Endothelial cell of umbilical vein (primary cell): ENCODE measurements at places on chromosomes 3 and 15. TPM values are rescaled to one million over a fixed set of nuclear protein-coding genes. Genes with fewer than 3 reads are reported as not detected.
A peak's percentile ranks its signal among the peaks of the same experiment; 100 is the strongest.

Gene SLC7A14
- total RNA-seq, result 0.02 and 0.07 TPM in 2 replicates

Gene AADACL2
- total RNA-seq, result not detected in 2 replicates

Gene TRIM42
- total RNA-seq, result not detected in 2 replicates

Gene AMIGO3
- total RNA-seq, result 0.21 TPM in 1 of 2 replicates, not detected in the other

Gene CCDC80
- total RNA-seq, result 59.3 and 77.2 TPM in 2 replicates

DNA sequence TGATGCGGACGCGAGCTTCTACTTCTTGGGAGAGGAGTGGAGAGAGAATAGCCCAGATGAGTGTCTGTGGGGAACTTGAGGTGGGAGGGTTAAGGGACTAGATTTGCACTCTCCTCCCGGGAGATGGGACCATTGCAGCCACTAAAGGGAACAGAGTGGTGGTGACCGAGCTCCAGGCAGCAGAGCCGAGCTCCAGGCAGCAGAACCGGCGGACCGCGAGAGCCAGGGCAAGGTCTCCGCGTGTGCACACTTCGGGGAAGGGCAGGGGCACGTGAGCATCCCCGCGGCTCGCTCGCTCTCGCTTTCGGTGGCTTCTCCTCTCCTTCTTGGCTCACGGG is 1.1 kb downstream of the IGDCC3 start:
- DNase-seq, result peak; percentile 10

GRCh38 chr3:123026565-123027291 is 835 bp downstream of the SEMA5B start:
- no peak for DNase-seq

DNA sequence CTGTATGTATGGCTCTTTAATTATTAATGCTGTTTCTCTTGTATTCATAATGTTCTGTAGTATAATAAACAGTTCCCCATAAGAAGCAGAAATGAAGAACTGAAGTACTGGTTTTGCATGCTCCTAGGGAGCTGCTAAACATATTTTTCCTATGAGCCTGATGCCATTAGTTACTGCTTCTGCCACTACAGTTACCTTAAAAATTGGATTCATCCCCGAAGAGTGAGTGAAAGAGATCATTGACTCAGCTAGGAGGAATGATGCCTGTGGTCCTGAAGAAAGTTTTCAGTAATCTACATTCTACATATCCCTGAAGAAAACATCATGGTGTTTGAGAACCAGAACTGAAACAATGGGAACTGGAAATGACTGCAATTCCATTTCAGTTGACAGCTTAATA is 37.1 kb upstream of the ST3GAL6 start:
- DNase-seq, result peak; percentile 47

DNA sequence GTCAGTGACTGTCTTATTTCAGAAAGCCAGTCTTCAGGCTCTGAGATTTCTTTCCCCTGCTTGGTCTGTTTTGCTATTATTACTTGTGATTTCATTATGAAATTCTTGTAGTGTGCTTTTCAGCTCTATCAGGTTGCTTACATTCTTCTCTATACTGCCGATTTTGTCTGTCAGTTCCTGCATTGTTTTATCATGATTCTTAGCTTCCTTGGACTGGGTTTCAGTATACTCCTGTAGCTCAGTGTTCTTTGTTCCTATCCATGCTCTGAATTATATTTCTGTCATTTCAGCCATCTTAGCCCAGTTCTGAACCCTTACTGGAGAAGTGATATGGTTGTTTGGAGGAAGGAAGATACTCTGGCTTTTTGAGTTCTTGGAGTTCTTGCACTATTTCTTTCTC is 40.5 kb downstream of the CEP63 start:
- no peak for DNase-seq

- no peak for DNase-seq
These were observed 18.8 kb downstream of the PSTPIP1 start for GRCh38 chr15:77013776-77014131.

DNA sequence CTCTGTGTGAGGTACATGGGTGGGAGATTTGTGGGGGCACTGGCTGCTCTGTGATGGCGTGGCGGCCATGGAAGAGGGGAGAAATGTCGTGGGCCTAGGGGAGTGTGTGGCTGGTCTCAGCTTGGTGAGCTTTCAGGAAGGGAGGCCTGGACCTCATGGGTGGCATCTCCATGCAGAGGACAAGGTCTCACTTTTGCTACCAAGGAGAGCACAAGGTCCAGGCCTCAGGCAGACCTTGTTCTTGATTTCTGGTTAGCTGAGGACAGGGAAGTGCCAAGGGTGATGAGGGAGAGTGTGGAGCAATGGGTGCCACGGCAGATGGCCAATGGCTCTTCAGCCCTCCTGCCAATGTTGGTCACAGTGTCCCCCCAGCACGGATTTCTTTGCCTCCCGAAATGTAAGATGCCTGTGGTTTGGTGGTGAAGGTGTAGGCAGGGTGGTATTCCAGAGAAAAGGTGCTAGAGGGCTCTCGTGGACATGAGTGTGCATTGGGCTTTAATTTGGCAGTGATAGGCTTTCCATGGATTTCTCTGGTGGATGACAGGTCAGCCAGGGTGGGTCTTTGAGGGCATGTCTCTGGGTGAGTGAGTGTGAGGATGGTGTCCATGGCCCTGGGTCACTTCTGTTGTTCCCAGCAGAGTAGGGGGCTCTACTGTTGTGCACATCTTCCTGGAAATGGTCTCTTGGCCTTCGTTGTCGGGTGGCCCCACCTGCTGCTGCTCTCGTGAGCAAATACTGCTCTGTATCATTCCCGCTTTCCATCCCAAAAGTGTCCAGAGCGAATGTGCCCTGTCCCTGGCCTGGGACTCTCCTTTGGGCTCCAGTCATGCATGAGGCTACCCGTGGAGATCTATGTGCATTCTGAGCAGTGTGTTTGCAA is 108.0 kb downstream of the SNRPN start:
- DNase-seq, result no peak

DNA sequence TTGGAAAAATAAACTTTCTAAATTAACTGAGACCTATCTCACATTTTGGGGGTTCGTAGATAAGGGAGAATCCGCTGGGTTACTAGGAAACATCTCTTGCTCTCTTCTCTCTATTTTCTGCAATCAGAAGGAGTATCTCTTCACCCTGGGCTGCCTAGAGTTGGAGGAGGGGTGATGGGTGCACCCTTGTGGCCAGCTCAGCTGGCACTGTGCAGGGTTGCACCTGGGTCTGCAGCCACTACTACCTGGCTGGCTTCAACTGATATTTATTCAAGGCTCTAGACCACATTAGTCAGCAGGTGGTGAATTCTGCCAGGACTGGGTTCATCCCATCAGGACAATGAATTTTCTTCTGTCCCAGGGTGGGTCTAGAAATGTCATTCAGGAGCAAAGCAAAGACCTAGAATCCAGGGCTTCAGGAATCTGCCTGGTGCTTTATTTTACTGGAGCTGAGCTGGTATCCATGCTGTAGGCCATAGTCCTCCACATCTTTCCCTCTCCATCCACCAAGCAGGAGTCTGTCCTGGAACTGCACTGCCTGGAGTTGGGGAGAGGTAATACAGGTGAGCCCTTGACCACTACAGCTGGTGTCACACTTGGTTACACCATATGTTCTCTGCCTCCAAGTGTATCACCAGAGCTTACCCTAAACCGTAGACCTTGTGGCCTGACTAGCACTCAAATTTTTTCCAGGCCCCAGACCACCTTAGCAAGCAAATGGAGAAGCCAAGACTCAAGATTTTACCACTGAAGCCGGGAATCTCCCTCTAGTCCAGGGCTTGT is 14.0 kb downstream of the OR5K4 start:
- DNase-seq, result no peak

GRCh38 chr3:112908252-112908651 is 61.6 kb upstream of the CD200R1L start:
- DNase-seq, result no peak

DNA sequence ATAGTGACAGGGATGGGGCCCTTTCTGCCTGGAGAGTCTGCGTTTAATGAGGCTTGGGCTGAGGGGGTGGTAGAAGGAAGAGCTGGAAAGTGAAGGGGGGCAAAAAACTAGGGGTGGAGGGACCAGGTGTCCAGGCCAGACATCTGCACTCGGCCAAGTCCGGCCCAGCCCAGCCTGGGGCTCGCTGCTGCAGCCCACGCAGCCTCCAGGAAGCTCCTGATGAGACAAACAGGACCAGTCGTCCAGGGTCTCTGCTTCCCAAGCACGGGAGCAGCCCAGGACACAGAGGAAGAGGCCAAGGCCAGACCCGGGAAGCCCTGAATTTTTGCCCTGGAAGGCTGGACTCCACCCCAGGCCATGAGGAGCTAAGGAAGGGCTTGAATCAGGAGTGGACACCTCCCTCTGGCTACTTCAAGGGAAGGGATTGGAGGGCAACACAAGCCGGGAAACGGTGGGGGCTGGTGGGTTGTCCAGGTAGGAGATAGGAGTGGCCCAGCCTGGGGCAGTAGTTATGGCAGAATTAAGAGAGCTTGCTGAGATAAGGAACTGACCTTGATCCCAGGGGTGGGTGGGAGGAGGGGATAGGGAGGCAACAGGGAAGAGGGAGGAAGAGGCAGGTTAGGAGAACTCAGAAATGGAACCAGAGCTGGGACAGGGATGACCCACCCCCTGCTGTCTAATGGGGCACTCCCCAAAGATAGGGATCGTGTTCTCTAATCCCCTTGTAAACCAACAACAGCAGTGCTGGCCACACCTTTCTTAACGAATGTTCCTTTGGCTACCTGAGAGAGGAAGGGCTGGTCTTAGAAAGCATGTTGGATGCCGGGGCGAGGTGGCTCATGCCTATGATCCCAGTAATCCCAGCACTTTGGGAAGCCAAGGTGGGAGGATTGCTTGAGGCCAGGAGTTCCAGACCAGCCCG is 89.5 kb downstream of the ANP32A start:
- peak; percentile 22 for DNase-seq

DNA sequence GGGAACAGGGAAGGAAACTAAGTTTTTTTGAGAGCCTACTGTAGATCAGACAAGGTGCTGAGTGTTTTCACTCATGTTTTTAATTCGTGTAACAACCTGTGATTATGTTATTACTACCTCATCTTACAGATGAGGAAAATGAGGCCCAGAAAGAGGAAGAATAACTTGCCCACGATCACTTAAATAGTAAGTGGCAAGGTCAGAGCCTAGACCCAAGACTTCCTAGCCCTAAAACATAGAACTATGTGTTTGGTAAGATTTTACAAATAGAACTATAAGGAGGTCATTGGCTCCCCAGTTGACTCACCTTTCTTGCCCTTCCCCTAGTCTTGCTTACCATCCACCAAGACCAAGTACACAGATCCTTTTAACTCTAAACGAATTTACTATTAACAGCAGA is 13.7 kb downstream of the SENP8 start:
- no peak for DNase-seq

GRCh38 chr3:150049317-150049716 is 78.6 kb upstream of the PFN2 start:
- DNase-seq, result no peak

GRCh38 chr3:61892891-61893290 is 331.5 kb downstream of the PTPRG start:
- DNase-seq, result no peak

GRCh38 chr3:125644036-125645005 is 49.0 kb upstream of the OSBPL11 start:
- no peak for DNase-seq

DNA sequence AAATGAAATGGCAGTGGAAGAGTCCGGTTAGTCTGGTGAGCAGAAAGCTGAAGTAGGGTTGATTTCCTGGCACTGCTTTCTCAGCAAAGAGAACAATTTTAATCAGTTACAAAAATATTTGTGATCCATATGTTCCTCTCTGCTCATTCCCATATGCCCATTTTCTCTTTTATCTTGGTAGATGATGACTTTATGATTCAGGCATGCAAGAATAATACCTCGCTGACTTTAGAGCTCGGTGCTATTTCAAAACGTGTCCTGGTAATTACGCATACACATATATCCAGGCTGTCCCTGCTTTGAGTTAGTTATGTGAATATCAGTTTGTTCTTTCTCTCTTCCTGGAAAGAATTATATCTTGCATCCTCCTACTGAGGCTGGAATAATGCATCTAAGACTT is 38.5 kb downstream of the ARPP21 start:
- DNase-seq, result no peak

DNA sequence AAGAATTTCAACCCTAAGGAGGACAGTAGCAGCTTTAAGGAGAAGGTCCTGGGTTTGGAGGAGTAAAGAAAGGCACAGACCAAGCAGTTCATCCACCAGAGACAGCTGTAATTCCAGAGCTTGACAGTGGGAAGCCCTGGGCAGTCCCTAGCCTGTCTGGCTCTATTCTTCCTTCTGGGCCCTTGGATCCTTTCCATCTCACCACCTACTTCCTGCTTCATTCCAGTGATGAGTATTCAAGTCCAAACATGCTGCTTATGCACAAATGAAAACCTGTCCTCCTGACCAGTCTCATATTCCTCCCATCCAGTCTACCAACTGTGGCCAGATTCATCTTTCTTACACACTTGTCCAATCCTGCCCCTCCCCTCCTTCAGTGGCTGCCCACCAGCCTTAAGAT is 171.4 kb downstream of the CNTN3 start:
- no peak for DNase-seq

- DNase-seq, result no peak
These were observed 5.6 kb upstream of the ABTB1 start for GRCh38 chr3:127667119-127667681.

- peak; percentile 33 for DNase-seq
These were observed 46.9 kb downstream of the PIK3R4 start for GRCh38 chr3:130699765-130700164.

- peak; percentile 64 for DNase-seq
These were observed 26.0 kb upstream of the CA12 start for GRCh38 chr15:63407612-63408011.

DNA sequence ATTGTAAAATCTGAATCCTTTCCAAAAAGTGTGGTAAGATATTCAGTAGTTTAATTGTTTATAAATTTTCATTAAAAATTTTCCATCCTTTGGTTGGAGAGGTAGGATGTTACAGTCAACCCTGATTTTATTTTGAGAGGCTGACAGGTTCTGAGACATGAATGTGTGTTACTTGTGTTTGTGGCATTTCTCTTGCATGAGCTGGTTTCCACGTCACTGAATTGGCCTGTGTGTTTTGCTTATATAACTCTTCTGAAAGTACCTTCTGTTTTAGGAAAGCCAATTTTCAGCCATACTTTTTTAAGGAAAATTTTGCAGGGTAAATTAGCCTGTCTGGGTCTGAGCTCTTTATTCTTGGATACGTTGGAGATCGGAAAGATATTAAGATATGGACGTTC is 30.7 kb downstream of the PXYLP1 start:
- no peak for DNase-seq

DNA sequence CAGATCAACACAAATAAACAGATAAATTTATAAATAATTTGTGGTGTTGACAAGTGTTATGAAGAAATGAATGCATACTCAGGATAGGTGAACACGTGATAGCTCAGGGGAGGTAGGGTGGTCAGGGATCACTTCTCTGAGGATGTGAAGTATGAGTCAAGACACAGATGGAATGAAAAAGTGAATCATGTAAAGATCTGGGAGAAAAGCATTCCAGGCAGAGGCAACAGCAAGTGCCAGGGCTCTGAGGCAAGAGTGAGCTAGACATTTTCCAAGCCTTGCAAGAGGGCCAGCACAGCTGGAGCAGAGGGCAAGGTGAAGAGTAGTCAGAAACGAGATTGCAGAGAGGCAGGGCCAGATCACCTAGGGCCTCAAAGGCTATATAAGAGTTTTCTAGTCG is 177.8 kb downstream of the WNT5A start:
- DNase-seq, result no peak
